Fibroblast of villous mesenchyme (primary cell): ENCODE measurements at places on chromosomes 1 and 21. TPM values are rescaled to one million over a fixed set of nuclear protein-coding genes. Genes with fewer than 3 reads are reported as not detected.

The FNBP1L gene
- 5.8 and 10.4 TPM in 2 replicates for total RNA-seq

The IFI44L gene
- 0.64 and 1.3 TPM in 2 replicates for total RNA-seq

The EEIG2 gene
- 13.5 and 23.7 TPM in 2 replicates for total RNA-seq

The ASTN1 gene
- total RNA-seq: not detected in 2 replicates
